Left renal cortex interstitium (tissue), 4 donors: ENCODE measurements at places on chromosomes 1 and 21.

- DNase-seq = no peak
These were observed 33.7 kb downstream of the PLPP3 start for GRCh38 chr1:56545711-56546110.

DNA sequence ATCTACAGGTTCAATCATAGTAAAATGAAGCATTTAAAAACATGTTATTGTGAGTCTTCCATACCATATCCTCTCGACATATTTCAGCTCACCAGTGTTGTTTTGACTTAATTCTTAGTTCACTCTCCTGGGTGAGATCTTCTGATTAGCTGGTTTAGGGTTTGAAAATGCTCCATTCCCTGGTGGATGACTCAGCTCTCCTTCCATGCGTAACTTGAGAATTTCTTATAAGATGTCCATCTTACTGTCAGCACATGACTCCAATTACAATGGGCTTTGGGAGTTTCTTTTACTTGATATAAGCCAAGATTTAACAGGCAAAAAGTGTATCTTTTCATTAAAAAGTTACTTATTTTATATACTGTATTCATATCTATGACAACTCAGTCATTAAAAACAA lies 476.5 kb downstream of the BRINP3 start:
- no peak for DNase-seq

- DNase-seq = no peak
These were observed 130.8 kb downstream of the FAF1 start for GRCh38 chr1:50829014-50829958.

DNA sequence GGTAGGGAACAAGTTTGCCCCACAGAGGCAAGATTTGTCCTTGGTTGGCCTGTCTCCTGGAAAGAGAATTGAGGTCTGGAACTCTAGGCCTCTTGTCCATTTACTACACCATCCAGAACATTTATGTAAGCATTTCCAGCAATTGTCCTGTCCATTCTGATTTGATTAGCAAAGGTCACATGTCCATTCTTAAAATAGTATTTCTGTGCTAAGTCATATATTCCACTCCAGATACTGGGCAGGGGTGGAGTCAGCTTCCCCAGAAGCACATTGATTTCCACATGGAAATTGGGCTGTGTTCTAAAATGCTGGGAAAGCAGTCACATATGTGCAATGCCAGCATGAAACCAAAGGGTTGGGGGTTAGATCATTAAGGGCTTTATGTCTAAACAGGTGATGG lies 21.5 kb upstream of the FMN2 start:
- DNase-seq = no peak

- DNase-seq = no peak
These were observed 25.5 kb upstream of the CYP2J2 start for GRCh38 chr1:59952065-59952464.

DNA sequence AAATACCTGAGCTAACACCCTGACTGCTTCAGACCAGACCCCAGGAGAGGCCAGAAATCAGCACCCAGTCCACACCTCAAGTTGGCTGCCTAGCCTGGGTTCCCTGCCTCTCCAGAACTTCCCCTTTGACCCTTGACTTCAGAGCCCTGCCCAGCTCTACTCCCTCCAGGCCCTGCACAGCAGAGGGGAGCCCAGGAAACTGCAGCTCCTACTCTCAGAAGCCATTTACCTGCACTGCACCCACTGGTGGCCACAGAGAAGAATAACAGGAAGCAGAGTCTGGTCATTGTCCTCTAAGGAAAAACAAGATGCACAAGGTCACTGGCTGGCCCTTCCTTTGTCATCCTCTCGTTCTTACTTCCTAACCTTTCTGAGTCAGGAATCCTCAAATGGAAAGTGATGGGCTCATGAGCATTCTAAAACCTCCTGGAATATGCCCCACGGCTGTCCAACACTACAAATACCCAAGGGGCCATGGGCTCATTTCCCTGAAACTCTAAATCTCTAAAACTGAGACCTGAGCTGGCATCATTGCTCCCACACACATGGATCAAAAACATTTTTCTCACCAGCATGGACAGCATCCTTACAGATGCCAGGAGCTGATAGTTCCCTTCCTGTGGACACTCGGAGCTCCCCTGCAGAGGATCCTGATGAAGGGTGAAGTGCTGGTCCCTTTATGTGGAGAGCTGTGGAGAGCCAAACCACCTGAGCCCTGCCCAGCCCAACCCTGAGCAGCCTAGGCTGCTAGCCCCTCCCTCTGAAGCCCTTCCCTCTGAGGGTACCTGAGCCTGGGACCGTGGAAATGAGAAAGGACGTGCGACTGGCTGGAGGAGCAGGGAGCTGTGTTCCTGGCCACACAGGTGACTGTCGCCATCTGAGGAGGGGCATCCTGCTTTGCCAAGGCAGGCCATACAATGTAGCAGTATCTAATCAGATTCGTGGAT lies at the start of gene ITLN2:
ITLN2 (minus strand) TSS at position 652 of the 947 bp plus-strand sequence; CDS start at position 584, 68 bp downstream.
- no peak for DNase-seq

DNA sequence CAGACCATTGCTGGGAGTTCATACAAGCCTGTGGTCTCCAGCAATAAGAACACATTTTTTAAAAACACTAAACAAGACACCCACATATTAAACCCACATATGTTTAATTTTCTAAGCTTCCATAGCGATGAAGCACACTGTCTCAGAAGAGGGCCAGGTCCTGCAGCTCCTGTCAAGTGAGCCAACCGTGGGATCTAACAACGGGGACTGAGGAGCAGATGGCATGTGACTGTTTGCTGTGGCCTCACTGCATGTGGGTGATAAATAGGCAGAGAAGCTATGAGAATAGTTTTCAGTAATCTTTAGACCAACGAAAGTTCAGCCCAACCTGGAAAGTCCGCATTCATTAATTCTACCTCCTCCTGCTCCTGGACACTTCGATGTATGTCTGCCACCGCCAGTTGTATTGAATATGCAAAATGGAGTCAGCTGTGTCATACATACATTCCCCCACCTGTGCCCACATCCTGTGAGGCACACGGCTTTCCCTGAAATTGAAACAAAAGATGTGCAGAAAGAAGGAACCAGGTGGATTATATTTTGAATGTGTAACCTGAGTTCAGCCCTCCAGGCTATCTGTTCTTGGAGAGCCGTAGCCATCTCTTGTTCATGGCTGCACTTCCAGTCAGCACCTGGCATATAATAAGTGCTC lies 88.2 kb downstream of the MIS18A start:
- DNase-seq = no peak

GRCh38 chr1:82799261-82799660 lies 998.5 kb downstream of the ADGRL2 start:
- DNase-seq = no peak

GRCh38 chr1:170415710-170416372 lies 116.1 kb upstream of the GORAB start:
- DNase-seq = no peak

DNA sequence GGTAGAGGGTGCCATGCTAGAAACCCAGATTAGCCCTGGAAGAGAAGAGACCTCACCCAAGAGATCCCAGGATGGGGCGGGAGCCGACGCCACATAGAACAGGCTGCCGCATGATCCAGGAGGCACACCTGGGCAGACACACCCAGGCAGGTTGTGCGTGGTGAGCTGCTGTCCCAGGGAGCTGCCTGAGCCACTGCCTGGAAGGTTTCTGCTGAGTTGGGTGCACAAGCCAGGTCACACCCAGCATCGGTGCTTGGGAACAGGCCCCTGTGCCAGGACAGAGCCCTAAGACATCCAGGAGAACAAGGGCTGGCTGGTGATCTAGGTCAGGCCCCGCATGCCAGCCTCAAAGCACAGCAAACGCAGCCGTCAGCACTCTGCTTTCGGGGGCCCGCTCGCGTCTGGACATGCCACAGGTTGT lies 40.2 kb downstream of the CTNNBIP1 start:
- DNase-seq = no peak

DNA sequence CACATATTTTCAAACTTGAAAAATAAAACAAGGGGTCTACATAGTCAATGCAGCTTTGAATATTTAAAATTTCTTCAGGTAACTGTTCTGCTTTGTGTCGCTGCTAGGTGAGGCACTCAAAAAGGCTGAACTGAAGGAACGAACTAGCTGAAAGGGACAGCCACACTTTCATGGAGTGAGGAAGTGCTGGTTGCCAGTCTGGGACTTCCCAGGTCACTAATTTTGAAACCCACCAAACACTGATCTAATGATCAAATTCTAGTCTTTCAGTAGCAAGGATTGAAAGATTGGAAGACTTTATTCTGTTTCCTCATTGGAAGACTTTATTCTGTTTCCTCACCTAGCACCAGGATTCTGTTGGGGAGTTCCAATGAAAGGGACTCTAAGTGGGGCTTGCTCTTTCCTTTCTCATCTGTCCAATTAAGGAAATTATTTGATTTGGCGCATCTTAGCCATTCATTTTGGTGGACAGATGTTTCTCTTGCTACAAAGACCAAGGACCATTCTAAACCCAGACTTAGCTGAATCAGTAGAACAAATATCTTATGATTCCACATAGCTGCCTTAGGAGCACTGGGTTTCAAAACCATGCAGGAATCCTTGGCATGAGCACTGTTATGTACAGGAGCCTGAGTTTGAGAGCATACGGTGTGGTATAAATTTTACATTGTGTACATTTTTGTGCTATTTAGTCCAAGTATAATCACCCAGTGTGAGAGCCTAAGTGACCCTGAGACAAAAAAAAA lies 10.9 kb upstream of the ARID1A start:
- DNase-seq = no peak

DNA sequence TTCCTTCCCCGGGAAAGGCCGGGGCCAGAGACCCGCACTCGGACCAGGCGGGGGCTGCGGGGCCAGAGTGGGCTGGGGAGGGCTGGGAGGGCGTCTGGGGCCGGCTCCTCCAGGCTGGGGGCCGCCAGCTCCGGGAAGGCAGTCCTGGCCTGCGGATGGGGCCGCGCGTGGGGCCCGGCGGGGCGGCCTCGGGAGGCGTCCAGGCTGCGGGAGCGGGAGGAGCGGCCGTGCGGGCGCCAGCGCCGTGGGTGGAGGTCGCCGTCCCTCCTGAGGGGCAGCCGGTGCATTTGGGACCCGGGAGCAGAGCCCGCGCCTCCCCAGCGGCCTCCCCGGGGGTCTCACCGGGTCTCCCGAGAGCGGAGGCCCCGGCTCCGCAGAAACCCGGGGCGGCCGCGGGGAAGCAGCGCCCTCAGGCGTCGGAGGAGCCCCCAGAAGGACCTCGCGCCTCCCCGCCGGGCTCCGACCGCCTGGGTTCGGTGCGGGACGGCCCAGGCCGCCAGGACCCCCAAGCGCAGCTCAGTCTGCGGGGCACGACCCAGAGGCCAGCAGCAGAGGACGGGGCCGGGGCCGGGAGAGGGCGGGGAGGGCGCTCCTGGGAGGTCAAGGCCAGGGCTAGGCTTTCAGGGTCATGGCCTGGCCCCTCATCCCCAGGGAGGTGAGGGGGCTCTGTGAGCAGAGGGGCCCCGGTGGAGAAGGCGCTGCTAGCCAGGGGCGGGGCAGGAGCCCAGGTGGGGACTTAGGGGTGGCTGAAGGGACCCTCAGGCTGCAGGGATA lies 7.2 kb upstream of the SLX9 start:
- no peak for DNase-seq

DNA sequence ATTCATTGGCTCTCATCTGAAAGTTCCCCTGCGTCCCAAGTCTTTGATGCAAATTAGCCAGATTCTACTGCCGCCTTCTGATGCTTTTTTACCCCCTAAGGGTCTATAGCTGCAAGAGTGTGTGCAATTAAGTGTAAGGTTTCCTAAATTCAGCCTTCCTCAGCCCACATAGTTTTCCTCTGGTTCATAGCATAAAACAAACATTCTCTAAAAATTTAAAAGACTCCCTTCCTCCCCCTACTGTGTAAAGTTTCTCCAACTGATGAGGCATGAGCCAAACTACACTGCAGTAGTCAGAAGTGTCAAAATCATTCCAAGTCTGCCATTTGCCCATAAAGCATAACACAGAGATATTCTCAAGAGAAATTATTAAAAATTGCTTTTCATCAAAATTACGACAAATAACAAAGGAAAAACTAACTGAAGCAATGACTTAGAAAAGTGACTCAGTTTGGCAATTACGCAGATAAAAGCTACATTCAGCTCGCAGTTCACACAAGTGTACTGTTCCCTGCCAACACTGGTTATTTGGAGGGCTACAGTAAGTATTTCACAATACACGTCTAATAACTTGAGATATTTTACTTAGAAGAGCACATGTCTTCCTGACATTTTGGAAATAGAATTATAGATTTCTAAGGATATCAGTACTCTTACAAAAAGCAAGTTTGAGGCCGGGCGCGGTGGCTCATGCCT lies 15.4 kb downstream of the KCNH1 start:
- DNase-seq = no peak

DNA sequence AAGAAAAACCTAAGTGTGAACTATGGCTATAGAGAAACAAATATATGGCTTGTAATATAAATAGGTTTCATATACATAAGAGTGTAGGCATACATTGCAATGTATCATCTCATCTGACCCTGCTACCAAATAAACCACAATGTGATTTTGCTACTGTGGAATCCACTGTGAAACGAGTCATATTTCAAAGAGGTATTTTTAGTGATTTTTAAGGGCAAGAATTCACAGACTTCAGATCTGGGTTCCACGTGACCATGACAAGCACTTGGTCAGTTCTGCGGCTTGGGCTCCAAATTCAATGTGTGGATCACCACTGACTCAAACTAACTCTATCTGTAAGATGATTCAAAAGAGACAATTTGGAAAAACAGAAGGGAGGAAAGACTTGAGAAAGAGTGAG lies 147.0 kb upstream of the ERG start:
- DNase-seq = no peak

DNA sequence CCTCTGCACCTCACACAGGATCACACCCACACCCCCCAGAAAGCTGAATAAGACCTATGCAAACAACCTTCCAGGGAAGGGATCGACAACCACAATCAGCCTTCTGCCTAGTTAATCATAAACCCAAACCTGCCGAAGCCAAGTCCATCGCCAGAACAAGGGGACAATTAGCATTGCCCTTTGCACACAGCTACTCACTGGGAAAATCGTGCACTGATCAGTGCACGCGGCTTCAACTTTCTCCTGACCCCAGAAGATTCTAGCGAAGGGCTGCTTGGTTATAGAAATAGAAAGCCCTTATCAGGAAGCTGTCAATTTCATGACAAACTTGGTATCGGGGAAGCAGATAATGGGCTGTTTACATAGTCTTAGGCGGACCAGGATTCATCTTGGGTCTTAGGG lies 29.5 kb downstream of the RUNX1 start:
- no peak for DNase-seq

DNA sequence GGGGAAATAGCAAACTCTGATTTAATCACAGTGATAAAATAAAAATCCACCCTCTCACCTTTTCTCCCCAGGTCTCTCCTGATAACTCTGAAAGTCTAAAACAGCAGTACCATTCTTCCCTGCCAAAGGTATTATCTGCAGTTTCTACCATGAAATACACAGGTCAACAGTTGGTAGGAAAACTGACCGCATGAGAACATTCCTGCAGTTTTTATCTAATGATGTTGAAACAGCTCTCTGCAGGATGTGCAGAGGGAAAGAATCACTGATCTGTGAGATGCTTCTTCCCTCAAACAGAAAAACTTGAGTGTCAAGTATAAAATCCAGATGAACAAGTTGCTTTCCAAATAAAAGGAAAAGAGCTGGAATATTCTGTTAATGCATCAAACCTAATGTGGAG lies 39.1 kb downstream of the KCNJ6 start:
- DNase-seq = no peak

- DNase-seq = peak; percentile 47
These were observed 6.4 kb downstream of the PPP2R5A start for GRCh38 chr1:212291505-212292134.

GRCh38 chr21:31335957-31336738 lies 7.9 kb downstream of the TIAM1 start:
- DNase-seq = no peak

- DNase-seq = no peak
These were observed 13.4 kb downstream of the OR2T1 start for GRCh38 chr1:248416226-248416625.
